ENCODE measurements at places on chromosomes 7 and 10. TPM values are rescaled to one million over a fixed set of nuclear protein-coding genes. Genes with fewer than 3 reads are reported as not detected.

CNTNAP2 gene
- total RNA-seq, result not detected

CYP2W1 gene
- total RNA-seq, result not detected

GLRX3 gene
- 47.1 TPM for total RNA-seq

HOXA4 gene
- 5.6 TPM for total RNA-seq

CALHM1 gene
- total RNA-seq, result not detected

GIMAP7 gene
- 41.8 TPM for total RNA-seq

GPAM gene
- 13.7 TPM for total RNA-seq

NXPH1 gene
- total RNA-seq, result not detected

ZNF3 gene
- total RNA-seq, result 22.0 TPM

SYCE1 gene
- 0.48 TPM for total RNA-seq

CPED1 gene
- total RNA-seq, result 119 TPM

HABP2 gene
- total RNA-seq, result not detected

SFRP4 gene
- total RNA-seq, result 302 TPM

CDH23 gene
- total RNA-seq, result 7.5 TPM

AOAH gene
- total RNA-seq, result 10.0 TPM

ENKUR gene
- 0.36 TPM for total RNA-seq

TLL2 gene
- total RNA-seq, result 0.12 TPM

HMX2 gene
- total RNA-seq, result not detected

All from aorta (tissue), 5 donors.